ENCODE measurements at places on chromosomes 5 and 9. TPM values are rescaled to one million over a fixed set of nuclear protein-coding genes. Genes with fewer than 3 reads are reported as not detected.

DNA sequence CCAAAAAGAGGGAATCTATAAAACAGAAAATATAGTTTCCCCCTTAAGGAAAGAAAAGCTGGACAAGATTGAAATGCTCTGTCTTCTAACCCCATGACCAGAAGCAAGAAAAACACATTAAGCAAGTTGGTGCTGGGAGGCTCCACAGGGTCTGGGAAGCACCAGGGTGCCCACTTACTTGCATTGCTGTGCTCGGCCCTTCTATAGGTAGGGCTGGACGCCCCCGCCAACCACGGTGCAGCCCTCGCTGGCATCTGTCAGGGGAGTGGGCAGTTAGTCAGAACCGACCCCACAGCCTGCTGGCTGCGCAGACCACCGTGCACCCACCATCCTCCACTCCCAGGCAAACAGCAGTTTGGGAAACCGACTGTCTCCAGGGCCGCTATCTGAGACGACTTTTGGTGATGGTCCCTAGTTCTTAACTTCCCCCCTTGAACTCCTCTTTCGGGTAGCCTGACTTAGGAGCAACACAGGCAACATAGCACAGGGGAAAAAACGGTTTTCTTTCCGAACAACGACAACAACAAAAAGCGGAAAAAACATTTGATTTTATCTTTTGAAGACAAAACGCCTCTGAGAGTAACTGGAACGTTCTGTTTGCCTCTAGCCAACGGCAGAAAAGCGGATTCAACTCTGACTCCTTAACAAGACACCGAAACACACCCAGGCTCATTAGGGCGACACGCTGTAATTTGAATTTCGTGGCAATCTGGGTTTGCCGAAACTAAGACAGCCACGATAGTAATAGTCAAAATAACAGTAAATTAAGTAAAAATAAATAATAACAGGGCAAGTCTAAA lies 3.9 kb downstream of the IRX2 start:
- DNase-seq = no peak

PCDHB2 gene
- total RNA-seq = 5.6 TPM

CDC37L1 gene
- total RNA-seq = 14.3 TPM

IRX2 gene
- total RNA-seq = 52.1 TPM

- no peak for DNase-seq
Measured at GRCh38 chr9:135008416-135008815, 79.1 kb upstream of the OLFM1 start.

SLC6A19 gene
- total RNA-seq = not detected

SOX30 gene
- total RNA-seq = not detected

PCDHGA1 gene
- 0.53 TPM for total RNA-seq

- no peak for DNase-seq
Measured at GRCh38 chr5:79047199-79047598, 22.3 kb downstream of the DMGDH start.

CENPP gene
- 4.3 TPM for total RNA-seq

- no peak for DNase-seq
Measured at GRCh38 chr5:54832858-54833257, 152.5 kb downstream of the ESM1 start.

CARD9 gene
- total RNA-seq = 15.0 TPM

DNA sequence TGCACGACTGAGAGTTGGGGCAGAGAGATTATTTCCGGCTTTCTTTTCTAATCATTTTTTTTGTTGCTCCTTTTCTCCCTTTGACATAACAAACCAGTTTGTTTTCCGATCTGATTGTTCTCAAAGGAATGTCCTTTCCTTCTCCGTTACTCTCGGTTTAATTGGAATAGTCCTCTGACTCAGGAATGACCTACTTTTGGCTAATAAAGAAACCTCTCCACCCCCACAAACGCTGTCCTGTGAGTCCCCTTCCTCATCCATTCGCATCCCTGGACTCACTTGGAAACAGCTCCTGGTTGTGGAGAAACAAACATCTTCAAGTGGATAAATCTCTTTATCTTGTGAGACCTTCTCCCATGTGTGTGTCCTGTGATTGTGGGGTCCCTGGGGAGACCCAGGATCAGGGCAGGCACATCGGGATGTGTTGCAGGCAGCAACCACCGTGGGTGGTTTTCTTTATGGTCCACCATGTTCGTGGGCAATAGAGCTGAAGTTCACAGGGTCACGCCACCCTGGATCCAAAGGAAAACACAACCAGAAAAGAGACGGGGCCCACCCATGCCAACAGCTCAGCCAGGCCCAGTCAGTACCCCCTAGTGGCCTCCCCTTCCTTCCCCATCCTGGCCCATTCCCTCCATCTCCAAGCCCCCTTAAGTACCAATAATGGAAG lies 45.2 kb upstream of the NEK6 start:
- no peak for DNase-seq

ABO gene
- total RNA-seq = 25.0 TPM

GRCh38 chr5:9115093-9115492 lies 430.8 kb downstream of the SEMA5A start:
- no peak for DNase-seq

DNA sequence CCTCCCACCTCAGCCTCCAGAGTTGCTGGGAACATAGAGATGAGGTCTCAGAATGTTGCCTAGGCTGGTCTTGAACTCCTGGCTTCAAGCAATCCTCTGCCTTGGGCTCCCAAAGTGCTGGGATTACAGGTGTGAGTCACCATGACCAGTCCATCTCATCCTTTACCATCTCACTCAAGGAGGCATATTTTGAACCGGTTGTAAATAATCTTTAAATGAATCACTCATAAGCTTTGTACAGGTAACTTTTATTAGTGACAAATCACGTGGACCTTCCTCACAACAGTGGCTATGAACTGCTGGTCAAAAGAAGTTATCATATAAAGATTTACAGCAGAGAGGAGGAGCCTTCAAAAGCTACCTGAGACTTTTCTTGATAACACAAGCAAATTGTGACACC lies 70.7 kb downstream of the RFK start:
- DNase-seq = no peak

DNA sequence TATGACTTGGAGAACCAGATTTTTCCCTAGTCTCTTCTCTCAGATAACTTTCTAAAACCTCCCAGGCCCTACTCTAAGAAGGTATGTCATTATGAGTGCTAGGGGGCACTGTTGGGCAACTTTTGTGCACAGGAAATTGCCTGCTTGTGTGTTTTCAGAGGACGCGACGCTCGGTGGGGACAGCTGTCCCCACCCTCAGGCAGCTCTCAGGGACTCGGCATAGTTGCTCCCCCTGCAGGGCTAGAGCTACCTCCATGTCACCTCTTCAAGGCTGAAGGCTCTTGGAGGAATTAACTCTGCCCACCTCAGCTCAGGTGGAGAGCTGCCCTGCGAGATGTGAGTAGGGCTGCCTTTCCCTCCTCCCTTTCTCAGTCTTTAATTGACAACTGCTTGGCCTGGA lies 10.2 kb upstream of the TIFAB start:
- no peak for DNase-seq

- no peak for DNase-seq
Measured at GRCh38 chr5:159411115-159411514, 80.8 kb upstream of the IL12B start.

PTGES gene
- 3.9 TPM for total RNA-seq

AJM1 gene
- 3.5 TPM for total RNA-seq

SPATA9 gene
- not detected for total RNA-seq

- DNase-seq = no peak
Measured at GRCh38 chr9:8208465-8208864, 408.9 kb upstream of the DMAC1 start.

DNA sequence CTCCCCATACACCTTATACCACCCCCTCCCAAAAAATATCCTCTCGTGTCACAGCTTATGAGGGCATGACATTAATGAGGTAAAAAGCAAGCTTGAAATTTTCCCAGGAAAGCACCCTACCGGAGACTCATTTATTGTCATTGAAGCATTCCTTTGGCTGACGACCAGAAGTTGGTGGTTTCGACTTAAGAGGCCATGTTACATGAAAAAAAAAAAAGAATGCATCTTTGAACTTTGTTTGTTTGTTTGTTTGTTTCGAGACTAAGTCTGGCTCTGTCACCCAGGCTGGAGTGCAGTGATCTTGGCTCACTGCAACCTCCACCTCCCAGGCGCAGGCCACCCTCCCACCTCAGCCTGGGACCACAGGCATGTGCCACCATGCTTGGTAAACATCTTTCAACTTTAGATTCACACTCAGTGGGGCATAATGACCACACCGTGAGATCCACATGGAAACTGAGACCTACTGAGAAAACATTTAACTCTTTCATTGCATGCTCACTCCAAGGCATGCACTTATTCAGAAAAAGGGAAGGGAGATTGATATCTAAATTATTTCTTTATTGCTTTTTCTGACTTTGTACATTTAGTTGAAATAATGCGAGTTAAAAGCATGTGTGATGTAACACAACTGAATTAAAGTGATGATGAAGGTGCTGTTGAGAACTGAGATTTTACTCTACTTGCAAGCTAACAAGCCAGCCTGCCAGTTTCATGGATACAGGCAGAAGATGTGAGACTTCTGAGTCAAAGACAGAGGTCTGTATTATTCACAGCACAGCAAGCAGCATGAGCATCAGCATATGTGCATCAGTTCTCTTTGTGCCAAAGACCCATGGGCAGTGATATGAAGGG lies 5.1 kb upstream of the RAB14 start:
- DNase-seq = no peak

BTNL8 gene
- 5.3 TPM for total RNA-seq

FXN gene
- 10.9 TPM for total RNA-seq

RETREG1 gene
- total RNA-seq = 20.6 TPM

CER1 gene
- total RNA-seq = not detected

ARSI gene
- total RNA-seq = 3.5 TPM

- DNase-seq = no peak
Measured at GRCh38 chr9:32264170-32264864, 120.1 kb upstream of the ACO1 start.

F12 gene
- total RNA-seq = 0.80 TPM

DNA sequence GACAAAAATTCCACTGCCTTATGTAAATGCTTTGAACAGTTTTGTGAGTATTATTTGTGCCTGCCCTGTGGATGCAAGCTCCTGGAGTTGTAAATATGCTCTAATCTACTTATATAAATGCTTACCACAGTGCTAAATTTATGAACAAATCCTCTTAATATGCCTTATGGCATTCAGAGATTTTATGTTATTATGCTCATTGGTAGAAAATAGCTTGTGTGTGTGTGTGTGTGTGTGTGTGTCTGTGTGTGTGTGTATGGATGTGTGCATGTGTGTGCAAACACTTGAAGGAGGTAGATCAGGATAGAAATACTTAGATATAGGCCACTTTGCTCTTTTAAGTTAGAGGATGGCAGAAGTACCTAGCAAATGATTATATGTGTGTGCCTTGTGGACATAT lies 253.9 kb downstream of the TAF11L14 start:
- no peak for DNase-seq

DNA sequence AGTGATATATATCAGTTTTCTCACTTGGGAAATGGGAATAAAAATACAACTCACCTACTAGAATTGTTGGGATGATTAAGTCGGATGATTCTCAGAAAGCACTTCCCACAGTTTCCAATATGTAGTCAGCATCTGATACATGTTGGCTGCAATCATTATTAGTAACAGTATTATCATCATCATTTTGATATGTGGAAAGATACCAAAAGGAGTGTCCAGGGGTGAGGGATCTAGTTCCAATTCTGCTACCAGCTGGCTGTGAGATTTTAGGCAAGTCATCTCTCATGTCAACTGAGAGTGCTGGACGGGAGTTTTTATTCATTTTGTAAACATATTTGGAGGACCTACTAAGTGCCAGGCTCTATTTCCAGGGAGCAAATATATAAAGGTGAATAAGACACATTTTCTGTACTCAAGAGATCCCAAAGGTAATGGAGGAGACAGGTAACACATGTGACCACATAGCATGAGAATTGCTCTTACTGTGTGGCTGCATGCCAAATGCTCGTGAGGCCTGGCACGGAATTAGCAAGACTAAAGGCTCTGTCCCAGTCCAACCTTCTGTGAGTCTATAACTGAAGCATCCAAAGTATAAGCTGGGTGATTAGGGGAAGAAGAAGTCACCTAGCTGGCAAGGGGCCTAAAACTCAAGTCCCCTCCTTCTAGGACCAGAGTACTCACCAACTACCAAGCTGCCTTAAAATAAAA lies 83.0 kb downstream of the GRIA1 start:
- peak; percentile 48 for DNase-seq

Measured in lower lobe of right lung (tissue), 2 donors.